Forelimb muscle (tissue), 1 donor: ENCODE measurements at places on chromosomes 7 and 10. TPM values are rescaled to one million over a fixed set of nuclear protein-coding genes. Genes with fewer than 3 reads are reported as not detected.

Gene ATOH7
- 0.15 TPM for polyA plus RNA-seq

Gene SRGN
- polyA plus RNA-seq, result 23.1 TPM

Gene ABHD11
- polyA plus RNA-seq, result 10.7 TPM

Gene FGFBP3
- polyA plus RNA-seq, result 2.1 TPM

Gene GNAT3
- 0.11 TPM for polyA plus RNA-seq

Gene MET
- 13.5 TPM for polyA plus RNA-seq

Gene CTAGE8
- polyA plus RNA-seq, result 0.75 TPM

Gene TMEM176B
- 14.4 TPM for polyA plus RNA-seq

Gene GRID2IP
- polyA plus RNA-seq, result 0.10 TPM

Gene CLDN3
- 0.14 TPM for polyA plus RNA-seq

Gene VIPR2
- polyA plus RNA-seq, result 9.4 TPM

Gene ANK3
- 144 TPM for polyA plus RNA-seq

Gene GPER1
- 14.4 TPM for polyA plus RNA-seq

Gene FLNC
- 642 TPM for polyA plus RNA-seq

Gene ZFAND4
- polyA plus RNA-seq, result 9.2 TPM

Gene KCND2
- polyA plus RNA-seq, result 1.2 TPM

Gene FEZF1
- not detected for polyA plus RNA-seq

Gene PMS2
- polyA plus RNA-seq, result 12.1 TPM

Gene SORCS3
- polyA plus RNA-seq, result not detected
